T follicular helper cell (primary cell): ENCODE measurements at places on chromosomes 16 and 17.

- no peak for DNase-seq
Observed at GRCh38 chr16:10984509-10984908, 40.1 kb downstream of the CLEC16A start.

GRCh38 chr17:43324205-43324893, 74.4 kb upstream of the ARL4D start:
- DNase-seq = no peak

DNA sequence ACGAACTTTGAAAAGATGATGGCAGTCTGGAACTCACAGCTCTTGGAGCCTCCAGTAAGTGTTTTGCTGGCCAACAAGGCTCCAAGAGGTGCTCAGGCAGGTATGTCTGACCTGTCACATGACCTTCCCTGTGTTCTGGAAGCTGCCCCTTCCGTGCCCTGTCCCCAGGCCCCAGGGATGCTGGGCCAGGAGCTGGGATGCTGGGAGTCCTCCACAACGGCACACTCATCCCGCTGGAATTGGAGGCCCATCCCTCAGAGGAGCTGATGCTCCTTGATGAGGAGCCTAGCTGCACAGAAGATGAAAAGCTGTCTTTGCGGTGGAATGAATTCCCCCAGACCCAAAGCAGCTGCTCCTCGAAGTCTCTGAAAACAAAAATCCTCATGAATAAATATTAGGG, 47.8 kb downstream of the HOXB1 start:
- no peak for DNase-seq

- no peak for DNase-seq
Observed at GRCh38 chr16:67987460-67988160, 7.3 kb upstream of the DPEP3 start.

- no peak for DNase-seq
Observed at GRCh38 chr16:29779474-29779873, 1.4 kb downstream of the ZG16 start.

DNA sequence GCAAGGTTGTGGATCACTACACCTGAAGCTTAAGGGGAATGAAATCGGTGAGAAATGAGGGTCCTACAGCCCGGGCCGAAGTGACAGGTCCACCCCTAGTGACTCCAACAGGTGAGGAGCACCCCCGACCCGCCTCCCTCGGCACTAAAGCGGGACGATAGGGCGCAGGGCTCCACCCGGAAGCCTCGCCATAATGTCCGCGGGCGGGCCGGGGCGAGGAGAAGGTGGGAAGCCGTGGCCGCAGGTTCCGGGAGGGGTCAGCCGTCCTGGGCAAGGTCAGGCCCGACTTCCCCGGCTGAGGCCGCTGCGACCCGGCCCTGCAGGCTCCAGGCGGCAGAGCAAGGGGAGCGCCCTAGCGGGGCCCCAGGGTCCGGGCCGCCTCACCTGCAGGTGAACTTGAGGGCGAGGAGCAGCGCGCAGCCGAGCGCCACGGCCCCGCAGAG, 543 bp downstream of the TXNDC11 start:
- peak; percentile 15 for DNase-seq

GRCh38 chr17:78451753-78452152, 73.3 kb downstream of the PGS1 start:
- DNase-seq = no peak

GRCh38 chr17:35898283-35899070, 18.3 kb upstream of the CCL5 start:
- no peak for DNase-seq

DNA sequence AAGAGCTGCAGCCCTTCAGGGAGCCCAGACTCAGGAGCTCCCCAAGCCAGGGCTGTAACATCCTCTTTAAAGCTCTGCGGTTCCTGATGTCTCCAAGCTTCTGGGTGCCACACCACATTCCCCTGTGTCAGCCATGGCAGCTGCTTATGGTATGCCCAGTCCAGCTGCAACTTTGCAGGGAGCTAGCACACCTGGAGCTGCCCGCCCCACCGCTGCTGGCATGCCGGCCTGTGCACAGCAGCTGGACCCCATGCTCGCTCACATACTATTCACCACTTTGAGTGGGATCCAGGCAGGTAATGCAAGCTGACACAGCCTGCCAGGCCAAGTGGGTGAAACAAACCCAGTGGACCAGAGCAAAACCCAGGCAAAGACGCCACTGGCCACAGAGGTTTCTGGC, 305.6 kb upstream of the AXIN2 start:
- DNase-seq = no peak

GRCh38 chr16:85712801-85713200, 24.0 kb upstream of the GINS2 start:
- DNase-seq = no peak

DNA sequence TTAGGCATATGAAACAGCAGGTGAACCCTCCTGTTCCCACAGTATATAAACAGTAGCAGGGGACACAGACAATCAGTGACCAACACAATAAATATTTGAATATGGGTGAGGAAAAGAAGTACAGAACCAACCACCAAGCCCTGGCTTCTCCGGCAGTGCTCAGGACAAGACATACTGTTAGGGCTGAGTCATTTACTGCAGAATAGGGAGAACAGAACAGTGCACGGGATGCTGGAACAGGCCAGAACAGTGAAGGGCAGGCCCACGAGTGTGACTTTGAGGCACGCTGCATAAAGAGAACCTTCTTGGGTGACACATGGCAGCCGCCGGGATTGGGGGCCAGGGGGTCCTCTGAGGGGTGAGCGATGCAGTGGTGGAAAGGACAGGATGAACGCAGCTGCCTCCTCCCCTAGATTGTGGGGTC, 160.4 kb downstream of the CMIP start:
- DNase-seq = no peak
